CD4-positive, alpha-beta T cell treated with Interleukin-10 for 1 hour (primary cell): ENCODE measurements at places on chromosomes 16 and 17.
A peak's percentile ranks its signal among the peaks of the same experiment; 100 is the strongest.

- peak; percentile 43 for DNase-seq
Measured at GRCh38 chr17:81345228-81346089, 49.8 kb upstream of the BAHCC1 start.

- no peak for DNase-seq
Measured at GRCh38 chr16:11806721-11807120, 9.7 kb upstream of the ZC3H7A start.

- no peak for DNase-seq
Measured at GRCh38 chr17:73341350-73342049, 29.7 kb upstream of the CDC42EP4 start.

- DNase-seq = no peak
Measured at GRCh38 chr17:80783486-80783885, 208.2 kb upstream of the CHMP6 start.

- peak; percentile 2 for DNase-seq
Measured at GRCh38 chr16:88194397-88195268, 188.1 kb upstream of the ZNF469 start.

- DNase-seq = no peak
Measured at GRCh38 chr17:40436636-40437035, 6.6 kb upstream of the IGFBP4 start.

- no peak for DNase-seq
Measured at GRCh38 chr17:6756425-6757031, 682 bp downstream of the XAF1 start.

- DNase-seq = no peak
Measured at GRCh38 chr16:27328937-27329336, 15.2 kb downstream of the IL4R start.

DNA sequence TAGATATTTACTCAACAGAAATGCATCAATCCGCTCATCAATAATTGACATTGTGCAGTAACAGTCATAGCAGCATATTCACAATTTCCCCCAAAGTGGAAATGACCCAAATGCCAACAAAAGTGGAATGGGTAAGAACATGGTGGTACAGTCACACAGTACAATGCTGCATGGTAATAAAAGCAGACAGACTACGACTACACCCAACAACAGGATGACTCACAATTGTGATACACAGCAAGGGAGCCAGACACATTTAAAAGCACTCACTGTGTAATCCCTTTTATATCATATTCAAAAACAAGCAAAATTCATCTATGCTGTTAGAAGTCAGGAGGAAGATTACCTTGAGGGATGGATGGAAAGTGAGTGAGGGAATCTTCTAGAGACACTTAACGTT is 76.5 kb upstream of the NUDT7 start:
- no peak for DNase-seq

DNA sequence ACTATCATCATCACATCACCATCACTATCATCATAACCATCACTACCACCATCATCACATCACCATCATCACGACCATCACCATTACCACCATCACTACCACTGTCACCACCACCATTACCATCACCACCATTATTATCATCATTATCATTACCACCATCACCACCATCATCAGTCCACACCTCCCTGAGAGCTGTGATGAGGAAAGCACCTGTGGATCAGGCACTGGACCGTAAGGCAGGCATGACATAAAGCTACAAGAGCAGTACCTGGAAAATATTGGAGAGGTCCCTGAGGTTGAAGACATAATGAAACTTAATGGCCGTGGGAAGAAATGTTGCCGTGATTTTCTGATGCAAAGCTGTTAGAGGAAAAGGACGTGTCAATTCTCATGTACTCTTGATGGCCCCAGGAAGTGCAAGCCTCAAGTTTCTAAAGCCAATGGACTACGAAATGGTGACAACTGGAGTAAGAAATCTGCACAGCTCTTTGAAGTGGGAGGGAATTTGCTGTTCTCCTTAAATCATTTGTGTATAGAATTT is 98.4 kb downstream of the DNAH17 start:
- DNase-seq = no peak

DNA sequence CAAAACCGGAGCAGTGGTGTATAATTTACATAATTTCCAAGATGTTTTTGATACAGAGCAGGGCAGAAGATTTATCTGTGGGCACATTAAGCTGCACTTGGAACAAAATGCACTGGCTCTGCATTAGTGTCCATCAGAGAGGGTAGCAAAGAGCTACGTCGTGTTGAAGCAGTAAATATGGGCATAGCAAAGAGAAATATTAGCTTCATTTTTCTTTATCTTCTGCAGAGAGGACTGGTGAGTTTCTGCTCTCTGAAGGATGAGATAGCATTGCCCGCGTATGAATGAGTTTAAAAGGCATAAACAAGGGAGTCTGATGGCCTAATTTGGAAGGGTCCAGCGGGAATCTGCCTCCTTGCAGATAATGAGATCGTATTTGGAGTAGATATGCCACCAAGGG is 227.8 kb upstream of the CDH11 start:
- DNase-seq = no peak

- DNase-seq = peak; percentile 8
Measured at GRCh38 chr17:44941712-44942331, 5.8 kb downstream of the KIF18B start.

GRCh38 chr16:6160303-6160702 is 1062.7 kb upstream of the EEF2KMT start:
- DNase-seq = no peak

GRCh38 chr17:4560837-4561256 is 470 bp upstream of the GGT6 start:
- no peak for DNase-seq

GRCh38 chr16:28188085-28188916 is 23.5 kb downstream of the XPO6 start:
- no peak for DNase-seq

GRCh38 chr17:10751563-10751962 is 21.7 kb upstream of the TMEM220 start:
- DNase-seq = no peak

DNA sequence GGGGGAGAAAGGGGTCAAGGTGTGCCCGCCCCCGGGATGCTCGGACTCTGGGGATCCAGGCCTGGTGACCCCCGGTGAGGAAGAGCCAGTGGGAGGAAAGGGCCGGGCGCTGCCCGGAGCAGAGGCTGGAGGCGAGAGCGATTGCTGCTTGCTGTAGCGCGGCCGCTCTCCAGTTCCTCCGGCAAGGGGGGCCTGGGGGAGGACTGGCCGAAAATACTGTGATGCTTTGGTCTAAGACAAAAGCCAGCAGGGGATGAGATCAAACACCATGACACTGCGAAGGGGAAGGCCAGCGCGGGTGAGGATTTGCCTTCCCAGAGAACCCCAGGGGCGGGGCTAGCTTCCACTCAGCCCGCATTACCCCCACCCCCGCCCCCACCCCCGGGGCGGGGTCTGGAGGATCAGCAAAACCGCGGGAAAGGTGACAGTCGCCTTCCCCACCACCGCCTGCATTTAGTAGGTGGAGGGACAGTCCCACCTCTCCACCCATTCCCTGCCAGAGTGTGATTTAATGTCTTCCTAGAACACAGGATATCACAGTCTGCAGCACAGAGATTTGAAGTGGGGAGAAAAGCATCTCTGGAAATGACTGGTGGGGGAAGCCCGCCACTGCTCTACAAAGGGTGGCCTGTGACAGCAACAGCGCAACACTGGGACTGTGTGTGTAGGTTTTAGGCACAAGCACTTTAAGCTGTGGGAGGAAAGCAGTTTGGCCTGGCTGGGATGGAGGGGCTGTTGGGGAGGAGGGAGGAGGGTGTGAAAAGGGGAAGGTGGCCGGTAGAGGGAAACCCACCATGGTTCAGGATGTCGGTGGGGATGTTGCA is 25.7 kb downstream of the MRC2 start:
- peak; percentile 62 for DNase-seq

DNA sequence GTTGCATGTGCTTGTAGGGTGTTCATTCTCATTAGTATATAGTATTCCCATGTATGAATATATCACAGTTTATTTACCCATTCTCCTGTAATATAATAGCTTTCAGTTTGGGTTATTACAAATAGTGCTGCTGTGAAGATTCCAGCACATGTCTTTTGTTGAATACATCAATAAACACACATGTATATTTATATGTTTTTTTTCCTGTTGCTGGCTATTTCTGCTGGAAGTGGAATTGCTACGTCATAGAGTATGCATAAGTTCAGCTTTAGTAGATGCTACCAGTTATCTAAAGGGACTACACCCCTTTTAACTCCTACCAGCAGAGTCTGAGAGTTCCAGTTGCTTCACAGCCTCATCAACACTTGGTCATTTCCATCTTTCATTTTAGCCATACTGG is 52.3 kb upstream of the SCNN1B start:
- DNase-seq = no peak

- DNase-seq = no peak
Measured at GRCh38 chr17:41844971-41845370, 7.3 kb downstream of the KLHL10 start.

DNA sequence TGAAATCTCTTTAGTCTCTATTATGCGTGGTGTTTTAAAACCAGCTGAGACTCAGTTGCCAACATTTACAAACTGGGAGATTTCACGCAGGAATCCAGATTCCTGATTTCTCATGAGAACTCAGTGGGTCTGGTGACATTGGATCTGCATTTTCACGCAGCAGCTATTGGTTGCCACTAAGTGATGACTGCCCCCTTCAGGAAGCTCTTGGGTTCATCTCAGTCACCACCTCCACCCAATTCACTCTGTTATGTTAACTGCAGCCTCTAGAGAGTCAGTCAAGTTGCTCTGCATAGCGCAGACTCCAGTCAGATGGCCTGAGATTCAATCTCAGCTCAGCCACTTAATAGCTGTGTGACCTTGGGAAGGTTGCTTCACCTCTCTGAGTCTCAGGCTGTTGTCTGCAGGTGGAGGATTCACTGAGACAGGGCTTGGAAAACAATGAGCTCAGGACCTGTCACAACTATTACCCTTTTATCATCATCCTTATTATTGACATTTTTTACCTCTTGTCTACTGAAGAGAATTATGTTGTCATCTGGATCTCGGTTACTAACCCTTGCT is 6.4 kb downstream of the SHISA9 start:
- DNase-seq = no peak

DNA sequence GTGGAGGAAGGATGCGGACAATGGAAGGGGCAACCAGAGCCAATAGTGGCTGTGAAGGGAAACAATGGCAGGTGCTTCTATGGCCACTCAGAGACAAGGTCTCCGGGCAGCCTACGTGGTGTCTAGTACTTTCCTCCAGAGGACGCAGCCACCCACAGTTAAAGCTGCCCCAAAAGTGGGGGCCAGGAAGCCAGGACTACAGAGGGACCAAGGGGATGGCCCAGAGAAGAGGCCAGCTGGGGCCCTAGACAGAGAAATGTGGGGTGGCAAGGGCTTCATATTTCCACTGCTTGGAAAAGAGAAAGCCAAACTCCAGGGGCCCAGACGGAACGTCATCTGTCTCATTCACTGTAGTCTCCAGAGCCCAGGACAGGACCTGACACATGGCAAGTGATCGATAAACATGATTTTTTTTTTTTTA is 837 bp upstream of the PER1 start:
- DNase-seq = no peak

GRCh38 chr17:17692353-17693252 is 11.3 kb downstream of the RAI1 start:
- no peak for DNase-seq

DNA sequence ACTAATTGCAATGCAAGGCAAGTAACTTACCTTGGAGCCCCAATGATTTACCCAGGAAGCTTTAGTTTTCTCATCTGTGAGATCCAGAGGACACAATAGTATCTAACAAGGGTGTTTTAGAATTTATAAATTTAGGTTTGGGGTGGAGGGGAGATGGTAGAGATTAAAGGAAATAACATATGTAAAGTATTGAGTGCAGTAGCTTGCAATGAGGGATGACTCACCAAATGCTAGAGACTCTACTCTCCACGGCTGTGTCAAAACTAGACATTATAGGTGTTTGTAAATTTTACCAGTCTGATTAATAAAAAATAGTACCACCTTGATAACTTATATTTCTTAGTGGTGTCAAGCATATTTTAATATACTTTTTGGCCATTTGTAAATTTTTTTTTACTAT is 3.7 kb upstream of the ABCA9 start:
- DNase-seq = no peak

GRCh38 chr17:30321314-30321713 is 12.5 kb downstream of the TMIGD1 start:
- DNase-seq = no peak

DNA sequence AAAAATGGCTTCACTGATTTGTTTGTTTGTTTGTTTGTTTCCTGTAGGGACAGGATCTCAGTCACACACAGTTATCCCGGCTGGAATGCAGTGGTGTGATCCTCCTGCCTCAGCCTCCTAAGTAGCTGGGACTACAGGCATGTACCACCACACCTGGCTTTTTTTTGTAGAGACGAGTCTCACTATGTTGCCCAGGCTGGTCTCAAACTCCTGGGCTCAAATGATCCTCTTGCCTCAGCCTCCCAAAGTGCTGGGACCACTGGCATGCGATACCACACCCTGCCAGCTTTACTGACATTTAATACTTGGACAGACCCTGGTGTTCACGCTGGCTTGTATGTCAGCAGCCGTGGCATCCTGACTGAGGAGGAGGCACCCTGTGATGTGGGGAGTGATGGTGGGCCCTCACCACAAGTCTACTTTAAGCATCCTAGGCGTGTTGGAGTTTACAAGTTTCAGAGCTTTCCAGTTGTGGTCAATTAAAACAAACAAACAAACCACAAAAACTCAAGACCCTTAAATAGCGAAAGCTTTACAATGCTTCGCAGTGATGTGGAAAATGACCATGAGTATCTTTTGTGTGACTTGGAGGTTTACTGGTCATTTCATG is 5.1 kb downstream of the ABCA3 start:
- DNase-seq = no peak

DNA sequence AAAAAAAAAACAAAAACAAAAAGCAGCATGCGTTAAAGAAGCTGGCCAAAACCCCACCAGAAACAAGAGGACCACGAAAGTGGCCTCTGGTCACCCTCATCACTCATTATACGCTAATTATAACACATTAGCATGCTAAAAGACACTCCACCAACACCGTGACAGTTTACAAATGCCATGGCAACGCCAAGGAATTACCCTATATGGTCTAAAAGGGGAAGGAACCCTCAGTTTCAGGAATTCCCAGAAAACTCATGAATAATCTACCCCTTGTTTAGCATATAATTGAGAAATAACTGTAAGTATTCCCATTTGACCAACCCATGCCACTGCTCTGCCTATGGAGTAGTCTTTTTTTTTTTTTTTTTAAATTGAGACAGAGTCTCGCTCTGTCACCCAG is 77.6 kb downstream of the EMP2 start:
- DNase-seq = no peak

GRCh38 chr17:77394540-77395295 is 253.9 kb downstream of the SEC14L1 start:
- no peak for DNase-seq

DNA sequence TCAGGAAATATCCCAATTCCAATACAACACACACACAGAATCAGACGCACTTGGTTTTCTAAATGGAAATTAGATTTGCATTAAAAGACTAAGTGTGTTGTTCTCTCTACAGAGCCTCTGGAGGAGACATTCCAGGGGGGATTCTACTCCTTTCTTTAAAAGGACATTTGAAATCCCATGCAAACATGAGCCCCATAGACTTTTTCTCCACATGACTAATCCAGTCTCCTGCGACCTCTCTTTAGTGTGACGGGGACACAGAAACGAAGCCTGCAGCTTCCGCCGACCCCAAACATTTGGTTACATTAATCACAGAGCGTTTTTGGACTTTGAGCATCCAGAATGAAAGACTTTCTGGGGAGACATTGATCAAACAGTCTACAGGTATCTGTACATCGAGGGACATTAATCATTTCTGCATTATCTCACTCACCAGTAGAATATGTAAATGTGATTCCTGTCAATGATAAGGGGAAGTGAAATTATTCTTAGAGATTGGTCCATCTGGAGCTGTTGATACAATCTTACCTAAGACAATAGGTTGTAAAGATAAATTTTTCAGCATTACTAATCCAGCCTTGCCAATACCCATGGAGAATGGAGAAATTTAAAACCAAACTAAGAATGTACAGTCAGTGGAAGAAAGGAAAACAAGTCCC is 103.4 kb upstream of the IRX3 start:
- no peak for DNase-seq
